ENCODE measurements at places on chromosomes 1 and 21.

DNA sequence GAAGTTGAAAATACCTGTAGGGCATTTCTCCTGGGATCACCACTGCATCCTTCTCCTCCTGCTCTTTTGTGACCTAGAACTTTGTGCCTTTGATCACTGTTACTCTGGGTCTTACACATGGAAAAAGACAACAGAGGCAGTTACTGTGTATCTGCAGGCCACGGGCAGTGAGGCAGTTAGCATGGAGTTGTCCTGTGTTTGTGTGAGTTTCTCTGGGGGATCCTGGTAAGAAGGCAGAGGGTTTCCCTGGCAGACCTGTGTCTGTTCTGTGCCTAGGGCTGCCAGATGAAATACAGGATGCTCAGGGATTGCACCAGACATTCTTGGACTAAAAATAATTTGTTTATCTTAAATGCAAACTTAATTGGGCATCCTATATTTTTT lies 44.4 kb upstream of the SCCPDH start:
- no peak for DNase-seq

DNA sequence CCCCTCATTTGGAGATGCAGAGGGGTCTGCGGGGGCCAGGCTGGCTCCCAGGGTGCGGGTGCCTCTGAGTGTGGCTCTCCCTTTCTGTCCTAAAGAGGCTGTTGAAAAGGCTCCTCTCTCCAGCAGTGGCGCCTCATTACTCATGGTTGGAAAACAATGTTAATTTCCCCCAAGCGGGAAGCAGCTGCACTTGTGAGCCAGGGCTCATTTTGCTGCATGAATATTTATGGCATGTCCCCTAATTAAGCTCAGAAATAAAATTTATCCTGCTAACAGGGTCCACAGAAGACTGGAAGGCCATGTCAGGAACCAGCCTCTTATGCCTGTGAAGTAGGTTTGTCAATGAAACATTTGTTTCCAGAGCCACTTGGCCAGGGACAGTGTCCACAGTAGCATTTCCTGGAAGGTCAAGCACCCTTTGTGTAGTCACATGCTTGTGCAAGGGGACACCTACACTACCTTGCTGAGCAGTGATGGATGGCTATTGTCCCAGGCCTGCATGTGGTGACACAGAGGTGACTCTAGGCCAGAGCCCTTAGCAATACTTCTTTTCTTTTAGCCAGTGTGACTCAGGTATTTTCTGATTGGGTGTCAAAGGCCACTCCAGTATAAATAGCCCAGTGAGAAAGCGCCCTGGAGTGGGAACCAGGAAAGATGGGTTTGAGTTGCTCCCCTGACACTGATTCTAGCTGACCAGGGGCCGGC lies 259.0 kb downstream of the FOXD2 start:
- DNase-seq: no peak

GRCh38 chr1:29469457-29469856 lies 233.1 kb downstream of the PTPRU start:
- no peak for DNase-seq

GRCh38 chr1:31725777-31726535 lies 22.1 kb upstream of the COL16A1 start:
- no peak for DNase-seq

DNA sequence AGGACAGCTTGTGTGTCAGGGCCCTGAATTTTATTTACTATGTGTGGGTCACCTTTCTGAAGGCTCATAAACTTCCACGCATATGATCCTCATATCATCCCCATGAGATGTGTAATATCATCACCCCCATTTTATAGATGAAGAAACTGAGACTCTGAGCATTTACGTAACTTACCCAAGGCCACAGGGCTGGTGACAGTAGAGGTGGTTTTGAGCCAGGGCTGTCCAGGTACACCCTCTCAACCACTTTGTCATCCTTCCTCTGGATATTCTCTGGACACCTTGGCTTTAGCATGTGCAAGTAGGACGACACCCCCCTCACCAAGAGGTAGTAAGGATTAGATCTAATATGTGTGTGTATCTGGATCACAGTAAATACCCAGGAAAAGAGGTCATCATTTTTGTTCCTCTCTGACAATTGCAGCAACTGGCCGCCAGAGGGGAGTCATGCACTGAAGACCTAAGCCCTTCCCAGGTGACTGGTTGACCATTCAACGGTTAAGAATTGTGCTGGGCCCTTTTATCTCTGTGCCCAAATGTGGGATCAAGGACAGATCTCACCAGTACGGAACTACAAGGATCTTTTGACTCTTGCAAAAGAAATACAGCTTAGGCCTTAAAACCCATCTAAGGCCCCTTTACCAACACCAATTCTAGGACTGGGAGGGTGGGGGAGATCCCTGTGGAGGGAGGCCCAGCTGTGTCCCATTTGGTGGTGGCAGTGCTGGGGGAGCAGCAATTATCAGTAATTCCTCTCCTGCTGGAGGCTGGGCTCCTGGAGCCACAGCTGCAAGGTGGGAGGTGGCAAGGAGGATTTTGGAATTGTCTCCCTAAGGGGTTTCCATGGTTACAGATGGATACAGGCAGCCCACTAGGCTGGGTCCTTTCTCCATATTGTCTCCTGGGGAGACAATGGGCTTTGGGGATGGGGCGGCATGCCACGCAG lies 13.7 kb upstream of the E2F2 start:
- DNase-seq: no peak

GRCh38 chr1:58895559-58896145 lies 111.8 kb upstream of the JUN start:
- DNase-seq: no peak

DNA sequence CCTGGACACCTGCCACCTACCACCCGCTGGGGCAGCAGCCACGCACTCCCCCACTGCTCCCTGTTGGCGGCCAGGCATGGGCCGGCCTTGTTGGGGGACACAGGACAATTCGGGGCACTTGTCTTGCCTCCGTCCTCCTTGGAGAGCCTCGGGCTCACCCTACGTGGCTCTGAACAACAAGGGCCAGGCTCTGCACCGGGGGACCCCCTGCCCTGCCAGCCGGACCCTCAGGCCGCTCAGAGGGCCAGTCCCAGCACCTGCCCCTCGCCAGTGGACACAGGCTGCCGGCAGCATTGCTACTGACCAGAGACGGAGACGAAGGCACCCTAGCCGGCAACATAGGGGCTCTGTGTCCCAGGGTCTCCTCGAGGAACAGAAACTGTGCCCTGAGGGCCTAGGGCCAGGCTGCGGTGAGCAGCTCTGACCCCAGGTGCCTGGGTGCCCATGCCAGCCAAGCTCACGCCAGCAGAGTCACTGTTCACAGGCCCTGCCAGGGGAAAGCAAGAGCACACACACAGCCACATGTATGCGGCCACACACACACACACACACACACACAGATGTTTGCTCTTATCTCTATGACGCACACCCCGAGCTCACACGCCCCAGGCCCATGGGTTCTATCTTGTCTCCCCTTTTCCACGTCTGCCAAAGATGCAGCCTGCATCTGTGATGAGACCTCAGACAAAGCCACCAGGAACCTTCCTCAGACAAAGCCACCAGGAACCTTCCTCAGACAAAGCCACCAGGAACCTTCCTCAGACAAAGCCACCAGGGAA lies 45.9 kb downstream of the MORN1 start:
- DNase-seq: no peak

DNA sequence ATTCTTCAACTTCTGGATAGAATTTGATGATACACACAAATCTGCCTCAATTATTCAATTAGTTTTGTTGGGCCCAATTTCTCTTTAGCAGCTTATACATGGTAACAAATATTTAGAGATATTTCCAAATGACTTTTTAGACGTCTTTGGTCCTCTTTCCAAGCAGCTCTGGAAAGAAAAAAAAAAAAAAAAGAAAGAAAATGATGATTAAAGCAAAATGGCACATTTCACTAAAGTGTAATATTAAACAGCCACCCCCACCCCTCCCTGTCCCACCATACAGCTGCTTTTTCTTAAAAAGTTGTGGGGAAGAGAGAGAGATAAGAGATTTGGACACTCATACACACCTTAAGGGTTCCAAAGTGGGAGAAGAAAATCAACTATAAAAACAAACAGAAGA lies 977 bp downstream of the METTL18 start:
- no peak for DNase-seq

DNA sequence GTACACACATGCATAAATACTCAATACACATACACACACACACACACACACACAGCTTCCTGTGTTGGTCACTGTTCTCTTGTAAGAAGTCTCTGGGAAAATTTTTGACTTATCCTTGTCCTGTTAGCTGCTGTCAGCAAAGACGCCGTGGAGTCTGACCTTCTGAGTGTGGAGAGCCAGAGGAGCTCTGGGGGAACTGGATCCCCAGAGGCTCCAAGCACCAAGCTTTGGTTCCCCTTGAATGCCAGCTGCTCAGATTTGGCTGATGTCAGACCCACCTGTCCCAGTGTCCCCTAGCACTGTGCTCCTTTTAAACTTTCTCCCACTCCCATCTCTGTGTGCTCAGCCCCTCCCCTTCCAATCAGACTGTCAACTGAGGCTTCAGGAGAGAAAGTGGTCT lies 319.1 kb downstream of the CAMTA1 start:
- DNase-seq: no peak

DNA sequence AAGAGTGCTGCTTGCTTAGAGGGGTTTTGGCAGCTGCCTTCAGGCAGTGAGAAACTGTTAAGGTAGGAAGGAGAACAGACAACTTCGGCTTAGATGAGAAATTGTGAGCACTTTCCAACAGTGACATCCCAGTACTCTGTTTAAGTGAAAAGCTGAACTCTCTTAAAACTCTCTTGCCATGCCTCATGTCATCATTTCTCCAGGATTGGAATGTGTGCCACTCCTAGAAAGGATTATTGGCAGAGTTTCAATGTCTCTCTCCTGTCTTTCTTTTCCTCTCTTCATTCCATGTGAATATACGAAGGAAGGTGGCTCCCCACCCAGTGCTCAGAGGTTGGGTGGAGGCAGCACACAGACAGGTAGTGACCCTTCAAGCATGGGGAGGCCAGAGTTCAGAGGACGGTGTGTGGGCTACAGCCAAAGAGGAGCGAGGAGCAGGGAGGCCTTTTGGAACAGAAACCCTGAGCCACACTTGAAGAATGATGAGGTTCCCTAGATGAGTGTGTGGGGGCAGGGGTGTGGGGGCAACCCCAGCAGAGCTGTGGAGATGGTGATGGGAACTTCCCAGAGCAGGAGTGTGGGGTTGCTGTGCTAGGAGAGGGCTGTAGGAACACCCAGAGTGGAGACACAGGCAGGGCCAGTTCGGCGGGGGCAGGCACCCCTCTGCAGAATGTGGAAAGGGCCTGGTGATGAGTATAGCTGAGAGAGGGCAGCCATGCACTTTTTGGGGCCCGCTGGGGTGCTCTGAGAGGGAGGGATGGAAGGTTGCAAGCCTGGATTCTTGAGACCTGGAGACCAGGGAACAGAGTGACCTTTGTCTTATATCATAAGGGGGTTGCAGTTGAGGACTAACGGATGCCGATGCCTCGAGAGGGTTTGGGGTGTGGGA lies 58.8 kb downstream of the GALNT2 start:
- no peak for DNase-seq
